ENCODE measurements at places on chromosomes 7 and 10.

- DNase-seq = no peak
Observed at GRCh38 chr7:106480161-106480579, 180.8 kb downstream of the CCDC71L start.

DNA sequence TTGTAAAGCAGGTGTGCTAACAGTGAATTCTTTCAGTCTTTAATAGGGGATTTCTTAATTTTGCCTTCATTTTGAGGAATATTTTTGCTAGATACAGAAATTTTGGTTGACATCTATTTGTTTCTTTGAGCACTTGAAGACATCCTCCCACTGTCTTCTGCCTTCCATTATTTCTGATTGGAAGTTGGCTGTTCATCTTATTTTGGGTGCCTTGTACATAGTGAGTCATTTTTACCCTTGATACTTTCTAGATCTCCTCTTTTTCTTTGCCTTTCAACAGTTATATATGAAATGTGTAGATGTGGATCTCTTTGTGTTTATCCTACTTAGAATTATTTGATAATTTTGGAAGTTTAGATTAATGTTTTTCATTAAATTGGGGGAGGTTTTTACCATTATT is 631.0 kb downstream of the AUTS2 start:
- no peak for DNase-seq

DNA sequence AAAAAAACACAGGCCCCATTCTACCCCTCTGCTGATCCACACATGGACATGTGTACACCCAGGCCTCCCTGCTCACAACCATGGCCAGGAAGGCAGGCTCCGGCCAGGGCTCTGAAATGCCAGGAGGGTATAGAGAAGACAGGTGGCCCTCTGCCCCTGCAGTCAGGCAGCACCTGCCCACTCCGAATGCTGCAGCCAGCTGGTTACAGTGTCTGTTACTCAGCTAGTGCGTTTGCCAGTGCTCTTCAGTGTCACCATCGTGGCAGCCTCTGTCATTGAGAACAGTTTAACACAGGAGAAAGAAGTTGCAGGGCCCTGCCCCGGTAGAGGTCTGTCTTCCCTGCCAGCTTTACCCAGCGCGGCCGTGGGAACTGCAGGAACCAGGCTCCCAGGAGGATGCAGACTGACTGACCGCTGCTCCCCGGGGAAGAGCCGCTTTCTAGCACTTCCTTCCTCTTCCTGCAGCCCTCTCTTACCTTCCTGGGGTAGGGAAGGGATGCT is 128.8 kb upstream of the FAM20C start:
- DNase-seq = no peak

GRCh38 chr10:10526846-10527245 is 490.8 kb upstream of the CELF2 start:
- no peak for DNase-seq

- DNase-seq = no peak
Observed at GRCh38 chr10:96462606-96463151, 51.0 kb downstream of the TLL2 start.

DNA sequence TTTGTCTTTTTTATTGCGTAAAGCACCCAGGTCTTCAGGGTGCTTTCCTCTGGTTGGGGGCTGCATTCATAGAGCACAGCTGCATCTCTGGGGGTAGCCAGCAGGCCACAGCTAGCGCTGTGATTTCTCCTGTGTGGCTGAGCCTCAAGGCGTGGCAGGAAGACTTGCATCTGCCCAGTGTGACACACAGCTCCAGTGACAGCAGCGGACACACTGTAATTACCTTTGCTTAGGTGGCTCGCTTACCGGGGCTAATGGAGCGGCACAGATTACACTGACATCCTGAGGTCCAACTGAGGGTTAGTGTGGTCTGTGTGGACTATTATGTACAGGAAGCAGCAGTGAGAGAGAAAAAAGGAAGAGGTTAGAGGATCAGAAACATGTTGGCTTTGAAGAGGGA is 27.1 kb downstream of the ABCB4 start:
- DNase-seq = no peak

GRCh38 chr10:79496896-79497295 is 15.4 kb upstream of the EIF5AL1 start:
- DNase-seq = no peak

GRCh38 chr10:78974617-78975317 is 94.0 kb upstream of the ZMIZ1 start:
- peak; percentile 82 for DNase-seq

DNA sequence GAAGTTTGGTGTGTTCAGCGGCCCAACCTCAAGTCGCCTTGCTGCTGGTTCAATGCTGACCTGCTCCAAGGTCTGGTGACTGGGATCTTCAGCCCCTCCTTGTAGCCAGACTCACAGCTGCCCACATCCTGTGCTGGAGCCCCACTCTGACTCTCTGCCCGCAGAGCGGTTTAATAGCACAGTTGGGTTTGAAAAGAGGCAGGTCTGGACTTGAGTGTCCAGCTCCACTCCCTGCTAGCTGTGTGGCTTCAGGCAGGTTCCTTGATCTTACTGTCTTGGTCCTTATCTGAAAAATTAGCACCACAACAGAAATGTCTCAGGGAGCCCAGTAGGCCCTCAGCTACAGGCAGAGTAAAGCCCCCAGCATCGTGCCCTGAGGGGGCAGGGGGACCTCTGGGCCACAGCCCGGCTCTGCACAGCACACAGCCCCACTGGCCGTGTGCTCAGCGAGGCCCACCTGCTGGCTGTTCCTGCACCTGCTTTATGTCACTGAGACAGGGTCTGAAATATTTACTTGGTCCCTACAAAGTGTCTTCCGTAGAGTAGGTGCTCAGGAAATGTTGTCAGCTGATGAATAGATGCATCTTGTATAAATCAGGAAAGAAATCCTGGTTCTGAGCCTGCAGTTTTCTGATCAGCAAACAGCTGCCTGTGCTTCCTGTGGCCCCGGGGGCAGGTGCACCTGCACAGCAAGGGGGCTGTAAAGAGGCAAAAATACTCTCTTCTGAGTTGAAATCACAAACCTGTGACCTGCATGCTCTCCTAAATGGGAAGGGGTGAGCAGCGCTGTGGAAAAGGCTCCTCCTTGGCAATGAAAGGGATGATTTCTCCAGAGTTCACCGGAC is 155.5 kb downstream of the SVIL start:
- DNase-seq = no peak
